Activated T-helper 9 cell treated with anti-CD3 and anti-CD28 coated beads, Interleukin-2, amount 50 U/mL, for 16 hours (primary cell): ENCODE measurements at places on chromosomes 13 and 19.

DNA sequence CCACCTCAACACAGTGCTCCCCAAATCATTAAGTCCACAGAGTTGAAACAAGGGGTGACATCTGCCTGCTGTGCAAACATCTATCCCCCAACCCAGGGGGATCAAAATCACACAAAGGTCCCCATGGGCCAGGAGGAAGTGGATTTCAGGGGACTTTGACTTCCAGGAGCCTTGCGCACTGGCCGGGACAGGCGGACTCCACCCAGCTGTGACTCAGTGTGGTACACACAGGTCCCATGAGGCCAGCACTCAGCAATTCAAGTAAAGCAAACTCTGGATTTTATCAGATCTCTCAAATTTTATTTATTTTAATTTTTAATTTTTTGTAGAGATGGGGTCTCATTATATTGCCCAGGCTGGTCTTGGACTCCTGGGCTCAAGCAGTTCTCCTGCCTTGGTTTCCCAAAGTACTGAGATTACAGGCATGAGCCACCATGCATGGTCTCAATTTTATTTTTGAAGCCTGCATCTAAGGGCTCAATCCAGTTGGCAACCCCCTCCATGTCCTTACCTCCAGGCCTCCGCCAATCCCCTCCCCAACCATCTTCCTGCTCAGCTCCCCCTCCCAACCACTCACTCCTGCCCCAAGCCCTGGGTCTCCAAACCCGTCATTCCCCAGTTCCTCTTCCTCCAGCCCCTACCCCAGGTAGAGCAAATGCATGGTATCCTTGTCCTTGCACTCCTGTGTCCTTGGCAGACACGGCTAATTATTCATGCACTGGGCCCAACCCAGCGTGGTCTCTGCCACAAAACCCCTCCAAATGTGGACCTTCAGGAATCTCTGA lies 18.2 kb downstream of the ARHGAP33 start:
- no peak for DNase-seq

- no peak for DNase-seq
Measured at GRCh38 chr19:44072543-44073401, 813 bp downstream of the ZNF284 start.

- no peak for DNase-seq
Measured at GRCh38 chr19:42595550-42596172, 937 bp upstream of the CEACAM8 start.

DNA sequence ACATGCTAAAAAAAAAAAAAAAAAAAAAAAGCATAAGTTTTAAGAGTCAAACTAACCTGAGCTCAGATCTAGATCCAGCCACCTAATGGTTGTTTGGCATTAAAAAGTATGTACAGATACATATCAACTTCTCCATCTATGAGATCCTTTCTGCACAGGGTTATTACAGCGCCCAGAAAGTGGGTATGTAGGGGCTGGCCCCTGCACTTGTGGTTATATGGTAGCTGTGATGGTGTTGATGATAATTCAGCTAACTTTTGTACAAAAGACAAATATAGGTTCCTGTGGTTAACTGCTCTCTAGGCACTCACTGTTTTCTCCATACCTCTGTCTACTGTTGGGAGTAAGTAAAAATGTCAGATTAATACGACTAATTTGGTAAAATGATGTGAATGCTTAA lies 81.7 kb downstream of the TNFRSF19 start:
- DNase-seq, result no peak

GRCh38 chr13:63942372-63942771 lies 2526.7 kb upstream of the PCDH20 start:
- no peak for DNase-seq

DNA sequence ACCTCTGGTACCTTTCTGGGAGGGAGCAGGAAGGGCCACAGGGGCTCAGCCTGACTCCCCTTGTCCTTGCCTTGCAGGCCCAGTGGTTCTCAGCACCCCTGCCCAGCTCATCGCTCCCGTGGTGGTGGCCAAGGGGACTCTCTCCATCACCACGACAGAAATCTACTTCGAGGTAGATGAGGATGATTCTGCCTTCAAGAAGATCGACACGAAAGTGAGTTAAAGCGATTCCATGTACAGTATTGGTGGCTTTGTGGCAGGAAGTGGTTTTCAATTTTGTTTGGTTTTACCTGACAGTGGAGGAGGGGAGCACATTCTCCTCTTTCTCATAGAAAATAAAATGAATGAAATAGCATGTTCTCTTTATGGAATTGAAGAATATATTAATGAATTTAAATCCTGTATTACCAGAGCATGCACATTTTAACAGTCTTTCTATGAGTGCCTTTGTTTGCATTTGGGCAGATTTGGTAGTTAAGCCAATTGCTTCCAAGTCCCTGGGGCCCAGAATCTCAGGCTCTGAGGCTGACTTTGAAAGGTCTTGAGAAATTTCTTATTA lies 4.1 kb downstream of the MAB21L1 start:
- no peak for DNase-seq

DNA sequence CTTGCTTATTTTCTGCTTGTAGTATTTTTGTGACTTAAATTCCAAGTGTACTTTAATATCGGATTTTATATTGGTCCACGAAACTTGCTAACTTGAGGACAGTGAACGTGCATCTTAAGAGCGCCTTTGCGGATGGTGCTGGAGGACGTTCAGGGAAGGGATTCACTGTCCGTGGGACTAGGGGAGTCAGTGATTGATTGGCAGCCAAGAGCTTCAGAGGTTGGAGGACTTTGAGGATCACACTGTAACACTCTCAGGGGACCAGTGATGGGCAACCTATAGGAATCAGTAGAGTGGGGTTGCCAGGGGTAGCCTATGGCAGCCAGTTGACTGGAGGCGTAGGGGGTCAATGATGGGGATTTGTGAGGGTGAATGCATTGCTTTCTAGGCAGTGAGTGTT lies 516 bp downstream of the ZNF175 start:
- no peak for DNase-seq

DNA sequence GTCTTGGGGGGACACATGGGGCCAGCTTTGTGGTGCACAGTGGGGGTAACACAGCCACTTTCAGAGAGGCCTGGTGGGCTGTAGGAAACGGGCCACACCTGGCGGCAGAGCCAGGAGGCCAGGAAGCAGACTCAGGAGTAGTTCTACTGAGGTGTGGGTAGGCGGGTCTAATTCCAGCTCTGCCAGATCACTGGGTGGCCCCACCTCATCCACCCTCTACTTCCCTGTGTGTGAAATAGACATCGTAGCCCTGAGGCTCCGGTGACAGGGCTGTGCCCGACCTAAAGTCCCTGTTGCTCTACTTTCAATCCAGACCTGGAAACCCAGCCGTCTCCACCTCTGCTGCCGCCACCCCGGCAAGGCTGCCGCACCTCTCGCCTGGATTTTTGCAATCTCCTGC lies 4.0 kb downstream of the NKPD1 start:
- no peak for DNase-seq

- DNase-seq, result no peak
Measured at GRCh38 chr19:18464646-18465045, 26.7 kb upstream of the ISYNA1 start.

DNA sequence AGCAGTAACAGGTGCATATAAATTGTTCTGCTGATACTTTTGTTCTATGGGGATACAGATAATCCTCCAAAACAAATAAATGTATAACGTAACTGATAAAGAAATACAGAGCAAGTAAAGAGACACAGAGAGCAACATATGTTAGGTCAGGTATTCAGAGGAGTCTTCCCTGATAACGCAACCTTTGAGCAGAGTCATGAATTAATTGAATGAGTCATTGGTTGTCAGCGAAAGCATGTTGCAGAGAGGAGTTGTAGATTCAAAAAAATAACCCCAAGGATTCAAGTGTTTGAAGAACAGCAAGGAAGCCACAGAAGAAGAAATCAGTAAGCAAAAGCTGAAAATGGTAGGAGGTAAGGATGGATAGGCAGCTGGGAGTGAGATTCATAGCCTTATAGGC lies 245.2 kb downstream of the TBC1D4 start:
- no peak for DNase-seq

GRCh38 chr19:4539693-4540581 lies at the start of gene LRG1:
Gene LRG1, minus strand, starts transcription at chr19:4540036. Its CDS starts 23 bp downstream, at chr19:4540013.
- DNase-seq, result no peak

DNA sequence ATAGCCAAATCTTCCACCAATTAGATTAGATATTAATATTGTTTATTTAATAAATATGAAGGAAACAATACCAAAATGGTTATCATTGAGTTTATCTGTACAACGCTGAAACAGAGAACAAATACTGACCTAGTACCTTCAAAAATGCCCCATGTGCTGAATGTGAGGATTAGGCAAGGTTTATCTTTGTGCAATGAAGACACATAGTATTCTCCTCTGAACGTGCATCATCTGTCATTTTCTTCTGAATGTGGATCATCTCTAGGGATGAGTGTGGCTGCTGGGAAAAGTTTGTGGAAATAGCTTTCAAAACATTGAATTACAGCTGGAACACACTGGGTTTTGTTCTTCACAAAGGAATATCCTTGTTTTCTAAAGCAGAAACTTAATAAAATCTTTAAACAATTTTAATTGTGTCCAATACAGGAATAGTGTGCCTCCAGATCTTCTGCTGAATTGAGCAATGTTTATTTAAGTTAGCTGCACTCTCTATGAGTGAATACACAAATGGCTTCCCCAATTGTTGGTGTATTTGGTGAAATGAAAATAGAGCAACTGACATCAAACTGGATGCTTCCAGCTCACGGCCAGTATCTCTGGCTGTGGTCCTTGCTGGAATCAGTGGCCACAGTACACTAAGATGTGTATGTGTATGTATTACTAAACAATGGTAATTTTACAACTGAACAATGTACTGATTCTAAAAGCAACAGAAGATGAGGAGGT lies 6.7 kb downstream of the COL4A1 start:
- DNase-seq, result no peak

GRCh38 chr19:3760871-3761361 lies 576 bp downstream of the APBA3 start:
- DNase-seq, result no peak

DNA sequence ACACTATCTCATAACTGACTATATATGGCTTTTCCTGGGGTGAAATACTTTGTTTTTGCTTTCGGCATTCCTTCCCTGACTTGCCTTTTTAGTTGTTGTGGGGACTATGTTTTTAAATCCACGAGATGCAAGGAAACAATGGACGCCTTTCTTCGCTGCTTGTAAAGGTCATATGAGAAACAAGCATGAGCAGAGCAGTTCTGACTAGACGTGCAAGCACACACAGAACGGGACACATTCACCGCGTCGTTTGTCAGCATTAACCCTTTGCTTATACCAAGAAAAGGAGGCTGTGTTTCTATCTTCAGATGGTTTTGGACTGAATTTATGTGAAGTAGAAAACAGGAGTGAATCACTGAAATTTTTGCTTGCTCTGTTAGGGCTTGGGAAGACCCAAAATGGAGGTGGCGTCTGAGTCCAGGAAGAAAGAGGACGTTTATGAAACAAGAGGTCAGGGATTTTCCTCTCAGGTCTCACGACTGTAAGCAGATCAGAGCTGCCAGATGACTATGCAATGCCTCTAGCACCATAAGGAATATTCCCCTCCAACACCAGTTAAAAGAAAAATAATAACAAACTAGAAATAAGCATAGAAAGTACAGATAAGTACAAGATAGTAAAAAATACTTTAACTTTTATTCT lies 358.9 kb downstream of the DLEU7 start:
- DNase-seq, result no peak

GRCh38 chr19:31314156-31314555 lies 35.1 kb downstream of the TSHZ3 start:
- DNase-seq, result no peak

DNA sequence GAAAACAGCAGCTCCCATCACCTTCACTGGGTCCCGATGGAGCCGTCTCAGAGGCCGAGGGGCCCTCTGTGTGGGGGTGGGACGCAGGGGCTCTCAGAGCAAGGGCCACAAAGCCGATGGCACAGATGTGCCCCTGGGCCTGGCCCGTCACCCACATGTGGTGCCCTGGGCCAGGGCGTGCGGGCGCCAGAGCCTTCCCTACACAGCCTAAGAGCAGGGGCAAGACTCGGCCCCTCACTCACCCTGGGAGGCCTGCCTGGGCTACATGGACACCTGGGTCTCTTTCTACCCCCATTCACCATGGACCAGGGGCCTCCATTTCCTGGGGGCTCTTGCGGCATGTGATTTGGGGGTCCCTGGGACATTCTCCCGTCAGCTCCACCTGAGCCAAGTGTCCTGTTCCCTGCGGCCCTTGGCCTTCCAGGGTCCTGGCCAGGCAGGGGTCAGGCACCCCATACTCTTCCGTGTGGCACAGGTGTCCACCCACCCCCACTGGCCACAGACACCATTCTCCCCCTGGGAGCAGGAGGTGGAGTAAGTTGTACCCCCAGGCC lies 10.0 kb downstream of the COMP start:
- no peak for DNase-seq

DNA sequence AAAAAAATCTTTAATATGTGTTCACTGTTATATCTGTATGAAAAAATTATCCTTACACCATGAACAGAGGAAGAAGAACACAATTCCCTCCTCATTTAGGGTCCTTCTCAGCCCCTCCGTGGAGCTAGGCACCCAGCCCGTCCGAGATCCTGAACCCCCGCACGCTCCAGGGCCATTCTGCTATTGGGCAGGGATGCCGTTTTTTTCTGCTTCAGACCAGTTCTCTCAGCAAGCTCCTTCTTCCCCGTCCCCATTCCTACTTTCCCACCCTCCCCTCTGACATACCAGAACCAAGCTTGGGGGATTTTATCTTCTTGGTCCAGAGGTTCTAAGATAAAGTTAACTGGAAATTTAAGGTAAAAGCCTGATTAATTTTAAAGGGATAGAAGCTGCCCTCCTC lies 36.2 kb downstream of the ATP12A start:
- no peak for DNase-seq

DNA sequence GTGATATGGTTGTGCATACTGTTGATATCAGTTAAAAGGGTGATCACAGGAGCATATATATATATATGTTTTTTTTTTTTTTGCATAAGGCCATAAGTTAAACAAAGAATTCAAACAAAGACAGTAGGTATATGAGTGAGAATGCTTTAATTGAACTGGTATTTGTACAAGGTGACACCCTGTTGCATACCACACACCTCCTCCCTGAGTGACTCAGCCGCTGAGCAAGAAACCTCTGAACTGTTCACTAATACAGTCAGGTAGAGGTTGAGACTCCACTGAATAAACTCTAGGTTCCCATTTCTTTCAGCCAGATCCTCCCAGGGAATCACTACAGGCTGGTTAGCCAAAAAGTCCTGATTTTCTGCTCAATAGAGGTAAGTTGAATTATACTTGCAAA lies at the start of gene SCEL:
TSS of gene SCEL (plus strand) at position 259 of the 400 bp plus-strand sequence. CDS start 20,170 bp downstream, outside the sequence.
- DNase-seq, result no peak

GRCh38 chr13:77113496-77113895 lies 86.5 kb upstream of the FBXL3 start:
- no peak for DNase-seq
